Activated naive CD4-positive, alpha-beta T cell (primary cell): ENCODE measurements at places on chromosomes 12 and 14.

- DNase-seq = no peak
Observed at GRCh38 chr12:68587448-68587873, 23.2 kb upstream of the RAP1B start.

- no peak for DNase-seq
Observed at GRCh38 chr12:73935817-73936216, 601.8 kb upstream of the ATXN7L3B start.

- no peak for DNase-seq
Observed at GRCh38 chr14:95336192-95336760, 16.6 kb upstream of the CLMN start.

GRCh38 chr12:128286970-128287369 lies 20.0 kb downstream of the TMEM132C start:
- no peak for DNase-seq

- peak; percentile 20 for DNase-seq
Observed at GRCh38 chr12:62435303-62436163, 31.1 kb upstream of the MON2 start.

GRCh38 chr14:69654116-69654515 lies 42.7 kb downstream of the SUSD6 start:
- DNase-seq = no peak

- DNase-seq = no peak
Observed at GRCh38 chr14:53993920-53994607, 37.4 kb upstream of the BMP4 start.

DNA sequence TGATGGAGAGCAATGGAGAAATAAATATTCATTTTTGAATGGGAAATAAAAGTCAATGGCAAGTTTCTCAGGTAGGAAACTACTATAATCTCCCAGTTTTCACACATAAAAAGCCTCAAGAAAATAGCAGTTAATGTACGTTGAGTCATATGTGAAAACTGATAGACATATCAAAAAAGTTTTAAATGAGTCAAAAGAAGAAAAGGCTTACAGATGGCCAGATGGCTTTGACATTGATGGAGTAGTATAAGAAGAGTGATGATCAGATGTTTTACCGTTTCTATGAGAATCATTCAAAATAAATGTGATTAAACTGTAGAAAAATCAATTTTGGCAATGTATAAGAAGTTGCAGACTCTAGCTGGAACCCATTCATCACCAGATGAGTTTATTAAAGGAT lies 97.8 kb downstream of the LLPH start:
- no peak for DNase-seq

DNA sequence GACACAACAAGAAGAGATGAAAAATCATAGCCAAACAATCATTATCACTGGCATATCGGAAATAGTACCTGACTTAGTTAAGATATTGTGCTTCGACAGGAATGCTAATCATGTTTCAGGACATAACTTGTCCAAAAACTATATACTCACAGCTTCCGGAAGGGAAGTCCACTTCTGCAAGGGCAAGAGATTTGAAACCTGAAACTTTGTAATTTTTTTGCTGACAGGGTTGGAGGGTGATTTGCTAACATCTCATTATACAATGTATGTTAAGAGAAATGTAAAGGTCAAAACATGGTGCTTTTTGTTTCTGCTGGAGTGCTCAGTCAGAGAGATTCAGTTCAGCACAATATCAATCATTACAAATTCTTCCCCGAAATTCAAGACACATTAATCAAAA lies 200.3 kb downstream of the CNTN1 start:
- no peak for DNase-seq
